ENCODE measurements at places on chromosomes 1 and 21.

DNA sequence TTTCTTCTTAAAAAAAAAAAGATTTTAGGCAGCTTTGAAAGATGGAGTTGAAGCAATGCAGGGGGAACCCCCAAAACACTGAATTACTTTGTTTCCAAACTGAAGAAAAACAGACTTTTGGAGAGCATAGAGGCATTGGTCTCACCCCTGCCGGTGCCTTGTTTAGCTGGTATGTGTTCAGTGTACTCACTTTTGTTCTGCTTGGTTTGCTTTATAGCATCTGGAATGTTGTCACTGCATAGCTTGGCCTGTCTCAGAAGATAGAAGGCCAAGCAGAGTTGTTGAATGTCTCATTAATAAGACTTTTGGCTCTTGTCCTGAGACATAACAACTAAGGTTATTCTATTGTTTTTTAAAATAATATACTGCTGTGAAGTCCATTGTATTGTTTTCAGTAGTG lies 6.9 kb downstream of the THRAP3 start:
- no peak for DNase-seq

- DNase-seq: no peak
Observed at GRCh38 chr1:108000620-108001111, 35.7 kb upstream of the VAV3 start.

- no peak for DNase-seq
Observed at GRCh38 chr1:36440044-36440443, 10.2 kb downstream of the OSCP1 start.

- DNase-seq: no peak
Observed at GRCh38 chr1:206745301-206745700, 25.3 kb upstream of the IL19 start.

GRCh38 chr21:29423099-29423870 lies 124.6 kb downstream of the BACH1 start:
- no peak for DNase-seq

- no peak for DNase-seq
Observed at GRCh38 chr1:211684791-211685190, 9.4 kb upstream of the NEK2 start.

GRCh38 chr1:84370266-84370665 lies 28.0 kb upstream of the DNASE2B start:
- no peak for DNase-seq

- DNase-seq: no peak
Observed at GRCh38 chr1:101240041-101240430, 3.2 kb downstream of the S1PR1 start.

- no peak for DNase-seq
Observed at GRCh38 chr1:75014250-75014649, 119.9 kb upstream of the LHX8 start.

DNA sequence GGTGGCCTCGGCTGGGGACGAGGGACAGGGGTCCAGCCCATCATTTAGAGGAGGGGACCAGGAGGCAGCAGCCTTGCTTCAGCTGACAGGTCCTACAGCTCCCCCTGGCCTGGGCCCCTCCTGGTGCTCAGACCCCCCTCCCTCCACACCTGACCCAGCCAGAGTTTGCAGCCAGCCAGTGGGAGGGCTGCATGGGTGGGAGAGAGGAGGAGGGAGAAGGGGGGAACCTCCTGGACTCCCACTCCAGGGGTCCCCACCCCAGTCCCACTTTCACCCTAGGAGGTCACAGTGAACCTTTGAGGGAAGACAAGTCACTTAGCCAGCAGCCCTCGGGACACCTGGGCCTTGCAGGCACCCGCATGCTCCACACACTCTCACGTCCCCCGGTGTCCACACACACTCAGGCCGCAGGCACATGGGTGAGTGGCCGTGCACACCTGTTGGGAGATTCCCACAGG lies 108.9 kb upstream of the ZBTB40 start:
- no peak for DNase-seq

DNA sequence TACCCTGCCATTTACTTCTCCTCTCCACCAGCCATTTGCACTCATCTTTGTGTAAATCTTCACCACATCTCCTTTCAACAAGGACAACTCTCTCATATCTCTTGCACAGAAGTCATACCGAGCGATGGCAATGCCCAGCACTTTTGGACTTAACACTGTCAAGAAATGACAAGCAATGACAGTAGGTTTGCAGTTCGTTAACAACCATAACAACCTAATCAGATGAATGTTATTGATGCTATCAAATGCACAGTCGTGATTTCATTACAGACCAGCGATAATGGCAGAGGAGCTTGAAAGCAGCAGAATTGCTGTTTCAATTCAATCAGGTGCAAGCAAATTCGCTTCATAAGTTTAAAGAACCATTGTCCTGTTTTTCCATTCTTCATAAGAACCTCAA lies 390.9 kb downstream of the VAV3 start:
- DNase-seq: no peak

DNA sequence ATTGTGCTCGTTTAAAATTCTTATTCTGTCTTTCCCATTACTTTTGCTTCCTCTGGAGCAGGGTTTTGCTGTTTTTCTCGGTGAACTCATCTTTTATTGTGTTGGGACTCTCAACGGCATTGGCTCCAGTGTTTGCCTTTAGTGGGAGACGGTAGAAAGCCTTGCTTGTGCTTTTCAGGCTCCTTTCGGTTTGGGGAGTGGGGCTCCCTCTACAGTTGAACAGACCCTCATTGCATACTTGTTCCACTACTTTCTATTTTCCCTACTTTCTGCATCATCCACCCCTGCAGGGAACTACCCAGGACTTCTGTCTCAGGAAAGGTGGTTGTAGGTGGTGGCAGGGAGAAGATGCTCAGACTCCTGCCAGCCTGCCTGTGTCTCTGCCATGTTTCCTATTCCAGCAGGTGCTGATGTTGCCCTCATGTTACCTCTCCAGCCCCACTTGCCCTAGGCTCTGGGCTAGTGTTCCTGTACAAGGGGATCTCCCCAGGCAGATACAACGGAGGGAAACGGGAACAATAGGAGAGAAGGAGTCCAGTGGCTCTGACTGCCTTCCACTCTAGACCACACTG lies 68.5 kb upstream of the ZBTB18 start:
- DNase-seq: no peak

DNA sequence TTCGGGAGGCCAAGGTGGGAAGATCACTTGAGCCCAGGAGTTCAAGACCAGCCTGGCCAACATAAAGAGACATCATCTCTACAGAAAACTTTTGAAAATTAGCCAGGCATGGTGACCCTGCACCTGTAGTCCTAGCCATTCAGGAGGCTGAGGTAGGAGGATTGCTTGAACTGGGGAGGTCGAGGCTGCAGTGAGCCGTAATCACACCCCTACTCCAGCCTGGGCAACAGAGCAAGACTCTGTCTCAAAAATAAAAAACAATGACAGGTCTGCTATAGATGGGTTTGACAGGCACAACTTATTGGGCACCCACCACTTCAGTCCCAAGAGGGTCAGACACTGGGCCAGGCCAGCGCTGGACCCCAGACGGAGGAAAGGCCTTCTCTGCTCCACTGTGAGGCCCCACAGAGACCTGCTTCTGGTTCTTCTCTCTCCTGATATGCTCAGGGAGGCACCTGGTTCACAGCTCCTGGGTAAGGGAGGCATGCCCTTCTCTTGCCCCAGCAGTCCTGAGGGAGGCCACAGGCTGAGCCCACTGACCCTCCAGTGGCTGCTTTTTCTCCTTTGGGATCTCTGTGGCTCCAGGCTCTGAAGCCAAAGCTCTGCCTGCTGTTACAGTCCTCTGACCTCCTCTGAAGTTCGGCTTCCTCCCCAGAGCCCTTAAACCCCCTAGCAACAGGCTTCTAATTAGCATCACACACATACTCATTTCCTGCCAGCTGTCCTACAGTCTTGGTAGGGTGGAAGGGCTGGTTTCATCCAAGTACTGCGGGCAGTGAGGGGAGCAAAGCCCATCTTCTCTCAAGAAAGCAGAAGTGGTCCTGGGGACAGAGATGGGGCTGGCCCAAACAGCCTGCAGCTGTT lies 14.4 kb downstream of the S100A16 start:
- DNase-seq: peak; percentile 77

DNA sequence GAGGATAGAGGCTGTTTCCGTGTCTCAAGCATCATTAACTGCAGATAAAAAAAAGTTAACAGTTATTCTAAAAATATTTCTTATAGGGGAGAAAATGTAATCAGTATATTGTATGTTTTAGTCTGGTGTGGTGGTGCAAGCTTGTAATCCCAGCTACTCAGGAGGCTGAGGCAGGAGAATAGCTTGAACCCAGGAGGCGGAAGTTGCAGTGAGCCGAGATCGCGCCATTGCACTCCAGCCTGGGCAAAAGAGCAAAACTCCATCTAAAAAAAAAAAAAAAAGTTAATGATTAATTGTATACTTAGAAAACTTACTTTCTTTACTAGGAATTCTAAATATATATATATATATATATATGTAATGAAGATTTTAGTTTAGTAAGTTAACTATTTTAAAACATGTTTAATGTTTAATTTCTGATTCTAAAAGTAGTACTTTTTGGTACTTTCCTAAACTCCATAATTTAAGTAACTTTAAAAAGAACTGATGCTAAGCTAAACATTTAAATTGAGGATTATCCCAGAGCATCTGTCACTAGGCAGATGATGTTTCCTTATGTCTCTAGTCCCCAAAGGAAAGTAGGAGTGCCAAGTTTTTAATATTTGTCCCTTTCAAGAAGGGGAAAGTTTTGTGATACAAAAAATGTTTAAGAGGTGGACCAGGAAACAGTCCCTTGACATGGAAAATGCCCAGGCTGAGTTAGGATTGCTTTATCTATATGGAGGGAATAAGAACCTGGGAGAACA lies 66.3 kb downstream of the DYRK1A start:
- DNase-seq: no peak

GRCh38 chr1:48610628-48611542 lies 138.9 kb upstream of the SPATA6 start:
- DNase-seq: no peak

DNA sequence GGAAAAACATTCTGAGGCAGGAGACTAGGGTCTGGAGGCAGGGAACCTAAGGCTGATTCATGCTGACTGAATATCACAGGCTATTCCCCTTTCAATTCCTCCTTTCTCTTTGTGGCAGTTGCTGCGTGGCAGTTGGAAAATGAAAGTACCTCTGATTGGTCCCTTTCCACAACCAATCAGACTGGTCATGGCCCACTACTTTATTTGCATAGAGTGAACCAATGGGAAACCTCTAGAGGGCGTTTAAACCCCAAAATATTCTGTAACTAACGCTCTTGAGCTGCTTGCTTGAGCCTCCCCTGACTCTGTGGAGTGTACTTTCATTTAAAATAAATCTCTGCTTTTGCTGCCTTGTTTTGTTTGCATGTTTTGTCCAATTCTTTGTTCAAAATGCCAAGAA lies 27.7 kb upstream of the VN1R5 start:
- no peak for DNase-seq

All from CD4-positive, alpha-beta T cell treated with Interleukin-15 for 1 hour (primary cell).